ENCODE measurements at places on chromosomes 6 and 20.

- DNase-seq: no peak
Measured at GRCh38 chr6:32953775-32954174, 878 bp upstream of the HLA-DMA start.

DNA sequence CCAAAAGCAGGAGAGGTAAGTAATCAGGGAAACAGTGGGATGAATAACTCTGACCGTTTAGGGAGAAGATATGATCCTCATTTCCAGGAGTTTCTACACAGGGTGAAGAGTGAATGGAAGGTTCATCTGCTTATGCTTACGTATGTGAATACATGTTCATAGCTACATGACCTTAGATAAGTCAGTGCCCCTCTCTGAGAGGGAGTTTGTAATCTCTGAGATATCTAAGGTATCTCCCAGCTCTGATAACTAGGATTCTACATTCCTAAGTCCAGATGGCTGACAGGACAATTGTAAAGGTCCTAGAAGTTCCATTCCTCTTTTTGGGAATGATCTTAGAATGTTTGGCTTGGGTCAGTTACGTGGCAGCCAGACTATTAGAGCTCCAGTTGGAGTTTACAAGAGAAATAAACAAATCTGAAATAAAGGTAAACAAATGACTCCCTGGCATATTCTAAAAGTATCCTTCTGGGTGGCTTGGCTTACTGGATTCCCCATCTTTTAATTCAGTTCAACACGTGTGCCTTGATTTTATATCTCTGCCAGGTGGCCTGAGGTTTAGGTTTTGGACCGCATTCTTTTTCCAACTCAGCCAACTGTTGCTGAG is 15.8 kb downstream of the PROCR start:
- no peak for DNase-seq

DNA sequence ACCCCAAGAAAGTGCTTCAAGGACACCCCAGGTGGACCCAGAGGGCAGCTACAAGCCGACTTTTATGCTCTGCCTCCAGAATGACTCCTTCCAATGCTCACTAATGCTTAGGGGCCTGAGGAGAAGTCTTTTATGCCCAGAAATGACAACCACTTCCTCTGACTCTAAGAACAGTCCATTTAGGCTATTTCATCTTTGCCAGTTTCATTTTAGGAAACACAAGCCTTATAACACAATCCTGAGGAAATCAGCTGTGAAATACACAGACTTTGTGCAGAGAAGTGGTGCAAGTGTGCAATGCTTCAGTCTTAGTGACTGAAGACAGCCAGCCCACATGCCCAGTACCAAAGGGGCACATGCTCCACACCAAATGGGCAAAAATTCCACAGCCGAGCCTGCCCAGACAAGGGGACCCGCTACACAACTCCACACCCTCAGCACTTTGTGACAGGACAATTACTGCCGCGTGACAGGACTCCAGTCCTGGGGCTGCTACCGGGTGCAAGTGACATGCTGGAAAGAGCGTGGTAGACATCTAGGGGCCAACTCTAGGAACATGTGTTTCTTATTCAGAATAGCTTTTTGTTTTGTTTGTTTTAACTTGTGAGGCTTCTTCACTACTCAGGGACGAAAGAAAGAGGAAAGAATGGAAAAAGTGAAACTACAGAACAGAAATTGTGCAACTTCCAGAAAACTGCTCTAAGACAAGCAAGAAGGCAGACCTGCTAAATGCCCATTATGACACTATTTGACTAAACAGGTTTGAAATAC is 28.2 kb upstream of the PLAGL1 start:
- DNase-seq: no peak

GRCh38 chr6:26215585-26216358 is 128.5 kb downstream of the HFE start:
- no peak for DNase-seq

DNA sequence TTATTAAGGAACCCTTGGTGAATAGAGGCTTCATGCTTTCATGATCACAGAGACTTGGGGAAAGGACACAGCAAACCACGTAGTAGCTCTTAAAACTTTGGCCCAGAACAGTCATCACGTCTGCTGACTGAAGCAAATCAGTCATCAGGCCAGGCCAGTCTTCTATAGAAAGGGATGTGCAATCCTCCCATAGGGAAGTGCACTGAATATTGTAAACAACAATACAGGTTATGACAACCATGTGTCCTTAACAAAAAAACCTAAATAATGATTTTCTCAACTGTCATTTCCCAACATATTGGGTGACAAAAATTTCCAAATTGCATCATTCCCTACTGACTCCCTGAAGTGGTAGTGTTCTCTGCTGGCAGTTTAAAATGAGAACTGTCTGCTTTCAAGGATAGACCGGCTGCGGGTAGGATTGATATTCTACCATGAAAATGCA is 388.2 kb upstream of the CITED2 start:
- DNase-seq: no peak

DNA sequence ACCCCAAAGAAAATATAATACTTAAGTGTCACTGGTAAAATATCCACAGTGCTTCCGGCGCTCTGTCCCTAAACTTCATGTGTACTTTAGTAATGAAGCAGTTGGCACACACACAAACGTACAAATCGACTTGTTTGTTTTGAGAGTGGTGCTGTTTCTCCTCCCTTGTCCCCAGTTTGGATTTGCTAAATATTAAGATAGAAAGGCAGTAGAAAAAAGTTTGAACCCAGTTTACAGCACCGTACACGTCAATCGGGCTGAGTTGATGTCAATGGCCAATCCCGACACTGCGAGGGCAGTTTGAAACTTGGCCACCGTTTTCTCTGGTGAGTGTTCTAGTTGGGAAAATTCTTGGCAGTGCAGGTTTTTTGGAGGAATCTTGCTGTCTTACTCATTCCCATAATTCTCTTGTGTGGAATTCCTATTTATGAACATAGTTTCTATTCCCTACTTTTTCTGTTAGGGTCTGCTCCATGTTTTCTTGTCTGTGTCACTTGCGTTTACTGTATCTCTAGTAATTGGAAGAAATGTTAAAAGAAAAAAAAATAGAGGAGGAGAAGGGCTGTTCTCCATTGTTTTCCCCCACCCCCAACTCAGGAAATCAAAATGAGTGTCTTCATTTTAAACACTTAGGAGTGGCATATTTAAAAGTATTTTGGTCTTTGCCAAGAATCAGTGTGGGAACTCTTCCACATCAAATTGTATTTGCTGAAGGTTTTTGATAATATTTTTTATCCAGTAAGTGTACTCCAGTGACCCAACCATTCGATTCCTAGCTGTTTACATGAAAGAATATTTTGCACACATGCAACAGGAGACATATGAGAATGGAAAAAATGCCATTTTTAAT is 72.3 kb downstream of the OR2B2 start:
- DNase-seq: no peak

- no peak for DNase-seq
Measured at GRCh38 chr20:48722002-48722731, 105.6 kb downstream of the PREX1 start.

DNA sequence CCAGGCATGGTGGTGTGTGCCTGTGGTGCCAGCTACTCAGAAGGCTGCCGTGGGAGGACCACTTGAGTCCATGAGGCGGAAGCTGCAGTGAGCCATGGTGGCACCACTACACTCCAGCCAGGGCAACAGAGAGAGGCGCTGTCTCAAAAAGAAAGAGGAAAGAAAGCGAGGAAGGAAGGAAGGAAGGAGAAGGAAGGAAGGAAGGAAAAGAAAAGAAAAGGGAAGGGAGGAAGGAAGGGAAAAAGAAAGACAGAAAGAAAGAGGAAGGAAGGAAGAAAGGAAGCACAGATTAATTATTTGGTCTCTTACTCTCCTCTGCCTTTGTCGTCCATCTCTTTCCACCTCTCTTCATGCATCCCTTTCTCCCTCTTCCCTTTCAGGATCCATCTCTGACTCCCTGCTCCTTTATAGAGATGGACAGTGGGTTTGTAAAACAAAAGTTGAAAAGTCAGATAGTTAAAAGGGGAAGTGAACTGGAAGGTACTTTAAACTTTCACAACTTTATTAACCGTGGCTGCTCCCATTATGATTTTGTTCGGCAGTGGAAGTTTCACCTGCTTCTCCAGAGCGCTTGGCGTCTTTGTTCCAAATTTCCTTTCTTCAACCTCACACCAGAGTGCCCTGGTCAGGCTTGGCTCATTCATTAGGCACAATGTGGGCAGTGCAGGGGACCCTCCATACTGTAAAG is 1.5 kb downstream of the HLA-DQA1 start:
- no peak for DNase-seq

DNA sequence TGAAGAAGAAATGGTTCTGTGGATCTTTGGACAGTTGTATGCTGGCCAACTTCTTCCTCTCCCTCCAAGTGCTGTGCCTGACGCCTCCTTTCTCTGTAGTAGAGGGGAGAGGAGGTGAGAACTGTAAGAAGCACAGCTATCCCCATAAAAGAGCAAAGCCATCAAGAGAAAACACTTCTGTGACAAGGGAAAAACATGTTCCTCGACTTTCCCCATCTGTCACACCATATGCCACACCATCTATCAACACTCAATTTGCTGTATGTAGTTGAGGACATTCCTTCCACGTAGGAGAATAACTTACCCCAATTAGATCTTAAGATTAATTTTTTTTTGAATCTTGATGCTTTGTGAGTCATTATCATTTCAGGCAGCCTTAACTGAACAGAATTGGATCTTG is 156.2 kb upstream of the PLCB4 start:
- no peak for DNase-seq

- no peak for DNase-seq
Measured at GRCh38 chr6:158772172-158772571, 47.0 kb downstream of the EZR start.

GRCh38 chr6:142485256-142485655 is 183.4 kb downstream of the ADGRG6 start:
- no peak for DNase-seq

DNA sequence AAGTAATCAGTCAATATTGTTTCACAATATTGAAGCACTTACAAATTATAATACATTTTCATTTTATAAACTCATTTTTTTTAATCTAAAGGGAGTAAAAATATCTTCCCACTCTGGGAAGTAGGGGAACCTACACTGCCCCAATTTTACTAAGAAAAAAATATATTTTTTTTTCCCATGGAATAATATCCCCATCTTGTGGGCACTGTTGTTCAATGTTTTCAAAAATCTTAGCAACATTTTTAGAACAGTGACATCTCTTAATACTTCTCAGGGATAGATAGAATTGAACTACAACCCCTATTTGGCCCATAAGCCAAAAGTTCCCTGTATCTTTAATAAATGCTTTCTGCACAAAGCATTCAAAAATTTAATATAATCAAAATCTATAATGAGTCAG is 42.9 kb downstream of the ARHGAP18 start:
- no peak for DNase-seq

- no peak for DNase-seq
Measured at GRCh38 chr6:30169658-30170614, 6.6 kb downstream of the TRIM15 start.

- no peak for DNase-seq
Measured at GRCh38 chr6:159875194-159875593, 15.6 kb upstream of the MAS1 start.

DNA sequence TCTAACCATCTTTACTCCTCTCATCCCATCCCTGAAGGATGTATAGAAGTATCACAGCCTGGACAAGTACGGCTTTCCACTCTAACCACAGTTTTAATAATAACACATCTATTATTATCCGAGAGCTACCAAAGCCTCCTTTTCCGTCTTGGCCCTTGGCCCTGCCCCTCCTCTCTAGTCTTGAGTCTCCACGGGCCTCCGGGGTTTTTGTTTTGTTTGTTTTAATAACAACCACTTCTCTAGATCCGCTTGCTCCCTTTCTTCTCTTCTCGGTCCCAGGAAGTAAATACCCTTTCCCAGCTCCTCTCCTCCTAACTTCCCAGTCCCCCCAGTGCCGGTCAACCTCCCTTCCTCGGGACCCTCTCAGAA is 661 bp downstream of the LCA5 start:
- no peak for DNase-seq
